Fibroblast of skin of right quadriceps (primary cell): ENCODE measurements at places on chromosomes 5 and 9.

- DNase-seq: no peak
Measured at GRCh38 chr9:114011313-114011712, 66.8 kb downstream of the AMBP start.

- no peak for DNase-seq
Measured at GRCh38 chr9:110101531-110102161, 106.3 kb downstream of the C9orf152 start.

DNA sequence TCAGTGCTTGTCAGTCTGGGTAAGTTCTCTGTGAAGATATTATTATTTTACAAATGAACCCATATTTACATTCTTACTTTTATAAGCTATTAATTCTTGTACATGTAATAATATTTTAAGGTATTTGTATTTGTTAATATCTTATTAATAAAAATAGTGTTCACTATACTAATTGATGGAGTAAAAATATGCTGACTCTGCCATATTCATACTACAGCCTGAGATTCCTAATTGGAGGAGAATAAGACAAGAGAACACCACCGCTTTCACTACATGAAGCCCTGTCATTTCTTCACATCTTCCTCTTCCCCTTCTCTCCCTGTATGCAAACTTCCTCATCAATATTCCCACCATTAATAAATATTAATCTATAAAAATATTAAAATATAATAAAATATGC, 167.6 kb upstream of the TUSC1 start:
- DNase-seq: no peak

GRCh38 chr5:180040287-180041214, 31.0 kb downstream of the RNF130 start:
- no peak for DNase-seq

- no peak for DNase-seq
Measured at GRCh38 chr9:21852754-21853153, 50.3 kb downstream of the MTAP start.

DNA sequence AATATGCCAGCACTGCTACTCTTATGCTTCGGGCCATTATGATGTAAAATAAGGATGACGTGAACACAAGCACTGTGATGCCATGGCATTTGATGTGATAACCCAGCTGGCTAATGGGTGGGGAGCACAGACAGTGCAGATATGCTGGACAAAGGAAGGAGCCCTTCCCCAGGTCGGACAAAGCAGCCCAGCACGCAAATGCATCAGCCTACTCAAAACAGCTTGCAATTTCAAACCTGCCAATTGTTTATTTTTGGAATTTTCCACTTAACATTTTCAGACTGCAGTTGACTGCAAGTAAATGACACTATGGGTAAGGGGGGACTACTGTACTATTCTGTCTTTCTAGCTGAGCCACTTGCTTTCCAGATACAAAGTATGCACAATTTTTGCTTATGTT, 181.3 kb downstream of the DCP2 start:
- no peak for DNase-seq

DNA sequence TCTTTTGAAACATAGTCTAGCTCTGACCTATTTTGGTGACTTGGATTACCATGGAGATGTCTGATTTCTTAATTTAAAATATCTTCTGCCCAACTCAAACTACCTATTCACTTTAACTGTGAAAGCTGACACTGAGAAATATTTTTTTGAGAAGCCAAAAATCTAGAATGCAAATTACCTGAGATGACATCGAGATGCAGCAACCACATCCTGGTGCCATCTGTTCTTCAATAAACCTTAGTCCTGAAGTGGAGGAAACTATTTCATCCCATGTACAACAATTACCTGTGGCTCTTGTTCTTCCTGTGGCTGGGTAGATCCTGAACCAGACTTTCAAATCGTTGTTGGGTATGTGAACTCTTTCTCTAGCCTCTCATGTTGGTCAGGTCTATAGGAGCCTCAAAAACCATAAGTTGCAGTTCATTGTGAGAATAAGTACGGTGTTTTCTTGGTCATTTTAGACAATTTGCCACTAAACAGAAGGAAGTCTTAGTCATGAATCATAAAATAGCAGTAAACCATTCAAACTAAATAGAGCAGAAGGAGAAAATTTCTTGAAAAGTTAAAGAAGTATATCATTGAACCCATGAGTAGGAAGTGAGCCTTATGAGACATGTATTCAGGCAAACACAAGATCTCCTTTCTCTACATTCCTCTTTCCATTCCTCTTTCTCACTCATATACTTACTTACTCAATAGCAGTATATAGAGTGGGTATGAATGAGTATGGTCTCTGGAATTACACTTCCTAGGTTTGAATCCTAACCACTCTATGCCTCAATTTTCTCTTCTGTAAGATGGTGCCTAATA, 176.0 kb downstream of the HMHB1 start:
- no peak for DNase-seq

- DNase-seq: peak; percentile 98
Measured at GRCh38 chr5:134503088-134503936, 22.2 kb upstream of the JADE2 start.

DNA sequence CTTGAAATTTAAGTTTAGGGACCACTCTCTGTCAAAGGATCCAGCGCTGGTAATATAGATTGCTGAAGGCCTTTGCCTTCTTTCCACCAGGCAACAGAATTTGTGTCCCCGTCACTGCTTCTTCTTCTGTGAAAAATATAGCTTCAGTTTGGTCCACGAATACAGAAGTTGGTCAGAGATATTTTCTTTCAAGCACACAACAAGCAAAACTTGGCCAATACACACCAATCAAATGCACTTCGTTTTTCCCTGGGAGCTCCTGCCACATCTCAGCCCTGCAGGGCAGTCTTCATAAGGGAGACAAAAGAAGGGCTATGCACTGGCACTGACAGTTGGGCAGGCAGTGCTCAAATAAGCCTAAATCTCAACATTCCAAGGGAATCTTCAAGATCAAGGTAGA, 22.9 kb downstream of the HAVCR2 start:
- DNase-seq: no peak

DNA sequence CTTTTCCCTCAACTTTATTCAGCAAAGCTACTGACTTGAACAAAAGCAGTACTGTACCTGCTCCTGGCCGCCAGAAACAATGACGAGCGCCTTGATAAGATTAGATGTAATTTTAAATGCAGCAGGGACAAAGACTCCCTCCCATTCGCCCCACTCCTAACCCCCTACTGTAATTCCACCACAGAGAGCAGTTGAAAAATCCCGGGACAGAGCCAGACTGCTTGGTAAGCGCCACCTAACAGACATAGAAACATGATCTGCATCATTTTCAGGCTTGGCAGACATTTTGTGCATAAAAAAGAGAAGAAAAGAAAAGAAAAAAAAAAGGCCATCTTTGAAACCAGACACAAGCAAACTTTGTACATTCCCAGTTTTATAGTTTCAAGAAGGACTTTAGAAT, 81.9 kb downstream of the ISL1 start:
- DNase-seq: no peak

GRCh38 chr9:2817999-2818803, 25.7 kb downstream of the PUM3 start:
- peak; percentile 49 for DNase-seq

DNA sequence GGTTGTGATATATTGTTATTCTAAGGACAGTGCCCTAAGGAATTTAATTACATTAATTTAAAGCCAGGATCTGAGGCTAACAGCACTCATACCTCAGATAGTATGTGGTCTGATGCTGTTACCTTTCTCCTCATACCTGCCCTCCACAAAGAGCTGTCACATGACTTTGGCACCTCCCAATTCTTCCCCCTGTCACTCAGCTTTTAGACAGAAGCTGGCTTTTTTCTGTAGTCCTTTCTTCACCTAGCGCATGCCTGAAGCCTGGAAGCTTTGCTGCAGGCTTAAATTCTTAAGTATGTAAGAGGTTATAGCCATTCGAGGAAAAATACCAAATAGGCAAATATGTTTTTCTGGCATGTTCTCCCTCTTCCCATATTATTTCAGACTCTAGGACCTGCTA, 61.0 kb upstream of the ADAMTS19 start:
- DNase-seq: no peak

DNA sequence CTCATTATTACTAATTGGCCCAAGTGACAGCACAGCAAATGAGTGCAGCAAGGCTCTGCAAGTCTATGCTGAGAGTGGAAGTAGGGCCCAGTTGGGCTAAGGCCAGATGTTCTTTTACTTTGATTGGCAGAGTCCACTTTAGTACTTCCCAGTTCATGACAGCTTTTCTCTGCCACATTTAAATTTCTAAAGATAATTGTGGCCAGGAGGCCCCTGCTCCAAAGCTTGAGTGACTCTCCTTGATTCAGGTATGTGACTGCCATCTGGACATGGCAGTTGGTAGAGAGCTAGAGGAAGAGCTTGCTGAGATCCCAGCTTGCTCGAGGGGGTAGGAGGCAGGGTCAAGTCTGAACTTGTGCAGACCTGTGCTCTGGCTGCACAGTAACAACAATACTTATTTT, 154.1 kb downstream of the CARTPT start:
- no peak for DNase-seq

- DNase-seq: no peak
Measured at GRCh38 chr5:124410539-124411488, 335.6 kb downstream of the ZNF608 start.

DNA sequence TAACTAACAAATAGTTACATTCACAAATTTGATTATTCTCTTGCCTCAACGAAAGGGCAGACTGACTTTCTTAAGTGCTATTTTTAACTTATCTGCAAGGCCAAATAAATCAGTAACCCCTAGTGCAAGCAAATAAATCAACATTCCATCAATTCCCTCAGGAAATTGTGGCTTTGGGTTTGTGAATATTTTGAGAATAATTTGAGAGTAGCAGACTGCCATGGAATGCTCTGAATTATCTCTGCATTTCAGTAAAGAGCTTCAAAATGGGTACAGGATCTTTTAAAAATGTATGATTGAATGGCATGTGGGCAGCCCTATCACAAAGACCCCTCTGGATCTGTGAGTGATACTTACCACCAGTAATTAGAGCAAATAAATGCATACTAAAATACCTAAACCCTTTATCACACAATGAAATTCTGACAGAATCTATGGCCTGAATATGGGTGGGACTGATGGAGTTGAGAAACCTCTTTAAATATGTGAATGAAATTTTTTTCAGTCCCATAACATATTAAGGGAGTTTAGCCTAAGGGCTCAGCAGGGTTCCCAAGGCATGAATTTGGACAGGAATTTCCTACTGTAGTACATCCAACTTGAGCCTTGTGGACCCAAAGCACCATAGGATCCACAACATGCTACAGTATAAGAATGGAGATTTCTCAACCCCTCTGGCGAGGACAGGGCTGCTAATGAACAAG, 92.5 kb upstream of the ITGA2 start:
- peak; percentile 90 for DNase-seq

GRCh38 chr9:35453786-35454185, 36.1 kb upstream of the RUSC2 start:
- DNase-seq: no peak

DNA sequence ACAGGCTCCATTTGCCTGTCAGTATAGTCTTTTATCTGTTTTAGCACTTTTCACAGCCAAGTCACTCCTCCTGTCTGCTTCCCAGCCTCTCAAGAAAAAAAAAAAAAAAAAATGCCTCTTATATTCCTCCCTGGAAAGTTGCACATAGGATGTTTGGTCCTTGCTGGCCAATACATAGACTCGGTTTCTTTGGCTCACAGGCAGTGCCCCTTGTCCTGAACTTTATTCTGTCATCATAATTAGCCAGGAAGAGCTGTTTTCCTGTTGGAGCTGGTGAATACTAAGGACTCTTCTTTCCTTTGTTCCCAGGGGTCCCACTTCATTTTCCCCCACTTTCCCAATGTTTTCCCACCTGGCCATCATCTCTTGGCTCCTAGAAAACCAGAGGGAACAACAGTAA, 191.2 kb downstream of the NR3C1 start:
- no peak for DNase-seq

DNA sequence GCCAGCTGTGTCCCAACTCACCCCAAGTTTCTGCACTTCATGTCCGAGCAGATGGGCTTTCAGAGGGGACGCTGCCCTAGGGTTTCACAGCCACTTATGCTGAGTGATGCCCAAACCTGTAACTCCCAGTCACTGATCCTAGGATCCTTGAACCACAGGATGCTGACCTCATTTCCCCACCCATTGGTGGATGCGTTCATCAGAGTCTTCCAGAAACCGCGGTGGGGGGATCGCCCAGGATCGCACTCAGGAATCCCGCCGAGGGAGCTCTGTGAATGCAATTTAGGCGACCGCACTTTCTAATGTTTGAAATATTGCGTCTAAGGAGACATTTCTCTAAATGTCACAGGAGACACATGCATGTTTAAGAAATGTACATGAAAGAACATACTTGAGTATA, 212.3 kb upstream of the IRX4 start:
- no peak for DNase-seq

DNA sequence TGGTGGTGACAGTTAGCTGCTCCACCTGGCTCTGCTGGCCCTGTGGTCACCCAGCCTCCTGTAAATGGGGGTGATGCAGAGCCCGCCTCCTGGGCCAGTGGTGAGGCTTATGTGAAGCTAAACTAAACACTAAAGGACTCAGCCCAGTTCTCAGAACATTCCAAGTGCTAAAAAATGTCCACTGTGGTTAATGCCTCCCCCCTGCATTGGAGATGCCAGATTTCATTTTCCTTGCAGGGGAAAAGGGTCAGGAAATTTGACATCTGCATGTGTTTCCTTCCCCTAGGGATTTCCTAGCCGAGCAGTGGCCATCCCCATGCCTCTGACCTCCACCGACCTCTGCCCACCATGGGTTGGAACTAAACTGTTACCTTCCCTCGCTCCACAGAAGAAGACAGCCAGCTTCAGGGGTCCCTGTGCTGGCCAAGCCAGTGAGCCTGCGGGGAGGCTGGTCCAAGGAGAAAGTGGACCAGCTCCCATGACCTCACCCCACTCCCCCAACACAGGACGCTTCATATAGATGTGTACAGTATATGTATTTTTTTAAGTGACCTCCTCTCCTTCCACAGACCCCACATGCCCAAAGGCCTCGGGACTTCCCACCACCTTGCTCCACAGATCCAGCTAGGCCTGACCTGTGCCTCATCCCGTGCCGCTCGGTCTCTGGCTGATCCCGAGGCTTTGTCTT, 13.0 kb downstream of the CD74 start:
- DNase-seq: no peak

DNA sequence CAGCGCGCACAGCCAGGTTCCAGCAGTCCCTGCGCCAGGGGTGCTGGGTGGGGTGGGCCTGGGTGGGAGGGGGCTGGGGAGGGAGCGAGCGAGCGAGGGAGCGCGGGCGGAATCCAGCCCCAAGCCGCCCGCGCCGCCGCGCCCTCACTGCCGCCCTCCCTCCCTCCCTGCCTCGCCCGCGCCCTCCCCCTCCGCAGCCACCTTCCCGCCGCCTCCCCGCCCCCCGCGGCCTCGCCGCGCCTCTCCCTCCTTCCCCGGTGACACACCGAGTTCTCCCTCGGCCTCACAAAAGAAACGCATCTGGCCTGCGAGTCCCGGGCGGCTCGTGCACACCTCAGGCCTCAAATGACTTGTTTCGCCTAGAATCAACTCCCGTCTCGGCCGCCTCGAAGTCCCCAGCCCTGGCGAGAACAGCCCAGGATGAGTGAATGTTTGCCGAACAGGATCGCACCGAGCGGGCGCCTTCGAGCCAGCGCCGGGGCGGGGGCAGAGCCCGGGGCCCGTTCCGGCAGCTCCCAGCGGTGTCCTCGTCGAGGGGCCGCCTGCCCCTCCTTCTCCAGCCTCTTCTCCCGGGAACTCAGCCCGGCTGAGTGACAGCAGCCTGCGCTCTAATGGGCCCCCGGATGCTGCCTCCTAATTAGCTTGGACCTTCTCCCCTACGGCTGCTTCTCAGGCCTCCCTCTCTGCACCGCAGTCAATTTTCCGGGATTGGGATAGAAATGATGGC, 371 bp upstream of the PITX1 start:
- peak; percentile 81 for DNase-seq
